ENCODE measurements at places on chromosomes 5 and 9.

GRCh38 chr9:117334101-117334500, 80.8 kb downstream of the ASTN2 start:
- DNase-seq, result no peak

GRCh38 chr9:18666986-18667772, 193.2 kb downstream of the ADAMTSL1 start:
- DNase-seq, result no peak

DNA sequence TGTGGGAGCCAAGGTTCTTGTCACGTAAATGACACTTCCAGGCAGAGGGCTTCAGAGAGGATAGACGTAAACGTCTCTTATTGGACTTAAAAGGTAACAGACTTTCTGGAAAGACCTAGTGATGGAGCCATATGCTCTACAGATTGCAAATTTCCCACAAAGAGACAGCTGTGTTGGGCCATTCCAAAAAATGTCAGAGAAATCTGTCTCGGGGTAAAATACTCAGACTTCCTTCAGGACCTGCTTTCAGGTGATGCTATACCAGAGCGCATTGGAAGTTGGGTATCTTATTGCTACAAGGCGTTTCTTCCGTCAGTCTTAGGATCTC, 29.2 kb downstream of the PROP1 start:
- DNase-seq, result no peak

GRCh38 chr5:10502130-10502529, 60.5 kb downstream of the ROPN1L start:
- DNase-seq, result no peak

DNA sequence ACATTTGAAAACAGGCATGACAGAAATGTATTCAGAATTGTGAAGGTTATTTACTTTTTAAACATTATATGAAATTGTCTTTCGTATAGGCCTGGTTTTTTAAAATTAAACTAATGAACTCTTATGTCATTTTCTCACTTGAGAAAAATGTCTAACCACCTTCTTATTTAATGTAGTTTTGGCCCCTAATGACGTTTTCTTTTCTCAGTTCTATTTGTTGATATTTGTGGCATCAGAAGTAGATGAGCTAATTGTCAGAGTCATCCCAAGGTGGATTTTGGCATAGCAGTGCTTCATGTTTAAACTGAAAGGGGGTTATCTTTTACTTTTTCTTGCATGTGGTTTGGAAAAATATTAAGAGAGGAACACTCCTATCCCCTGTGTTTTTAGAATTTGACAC, 28.2 kb downstream of the TGFBR1 start:
- DNase-seq, result no peak

- DNase-seq, result no peak
Measured at GRCh38 chr9:89212171-89212570, 33.6 kb upstream of the SHC3 start.

DNA sequence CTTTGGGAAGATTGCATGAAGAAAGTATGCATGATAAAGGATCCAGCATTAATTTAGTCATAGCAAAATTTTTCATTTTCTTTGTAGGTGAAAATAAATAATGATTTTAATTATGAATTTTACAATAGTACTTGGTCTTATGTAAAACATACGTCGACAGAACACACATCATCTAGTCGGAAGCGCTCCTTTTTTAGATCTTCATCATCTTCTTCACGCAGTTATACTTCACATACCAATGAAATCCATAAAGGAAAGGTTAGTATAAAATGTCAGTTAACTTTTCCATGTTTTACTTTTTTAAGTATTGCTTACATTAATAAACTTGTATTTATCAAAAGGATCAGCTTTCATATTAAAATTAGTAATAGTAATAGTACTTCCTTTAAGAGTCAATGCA, 35.8 kb downstream of the C7 start:
- DNase-seq, result no peak

DNA sequence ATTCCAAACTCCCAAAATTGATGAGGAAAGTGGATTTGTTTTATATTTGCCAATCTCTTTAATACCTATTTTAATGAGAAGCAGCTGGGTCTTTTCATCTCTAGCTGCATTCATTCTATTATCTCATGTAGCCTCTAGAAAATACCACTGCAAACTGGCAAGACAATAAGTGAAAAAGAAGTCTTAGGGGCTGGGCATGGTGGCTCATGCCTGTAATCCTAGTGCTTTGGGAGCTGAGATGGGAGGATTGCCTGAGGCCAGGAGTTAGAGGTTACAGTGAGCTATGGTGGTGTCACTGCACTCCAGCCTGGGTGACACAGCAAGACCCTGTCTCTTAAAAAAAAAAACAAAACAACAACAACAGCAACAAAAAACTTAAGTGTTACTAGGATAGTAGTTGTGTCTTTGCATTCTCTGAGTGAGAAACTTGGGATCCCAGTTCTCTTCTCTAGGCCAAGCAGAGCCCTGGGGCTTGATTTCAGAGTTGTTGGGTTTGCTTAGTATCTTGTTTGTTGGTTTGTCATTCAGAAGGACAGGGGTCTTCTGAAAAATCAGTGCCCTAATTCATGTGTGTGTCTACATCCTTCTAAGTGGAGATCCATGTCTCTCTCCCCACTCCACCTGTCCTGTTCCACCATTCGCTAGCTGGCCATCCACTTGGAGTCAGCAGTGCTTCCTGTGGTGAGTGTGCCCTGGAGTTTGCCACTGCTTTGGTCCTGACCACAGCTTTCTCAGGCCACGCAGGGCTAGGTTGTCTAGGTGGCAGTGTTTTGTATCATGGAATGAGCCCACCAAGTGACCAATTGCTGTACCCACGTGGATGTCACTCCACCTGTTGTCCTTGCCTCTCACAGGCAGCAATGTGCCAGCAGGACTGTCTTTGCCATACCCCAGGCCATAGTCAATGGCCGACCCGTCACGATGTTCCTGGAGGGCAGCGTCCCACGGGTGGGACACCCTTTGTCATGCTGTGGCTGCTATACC, 19.5 kb downstream of the MARCHF6 start:
- no peak for DNase-seq

DNA sequence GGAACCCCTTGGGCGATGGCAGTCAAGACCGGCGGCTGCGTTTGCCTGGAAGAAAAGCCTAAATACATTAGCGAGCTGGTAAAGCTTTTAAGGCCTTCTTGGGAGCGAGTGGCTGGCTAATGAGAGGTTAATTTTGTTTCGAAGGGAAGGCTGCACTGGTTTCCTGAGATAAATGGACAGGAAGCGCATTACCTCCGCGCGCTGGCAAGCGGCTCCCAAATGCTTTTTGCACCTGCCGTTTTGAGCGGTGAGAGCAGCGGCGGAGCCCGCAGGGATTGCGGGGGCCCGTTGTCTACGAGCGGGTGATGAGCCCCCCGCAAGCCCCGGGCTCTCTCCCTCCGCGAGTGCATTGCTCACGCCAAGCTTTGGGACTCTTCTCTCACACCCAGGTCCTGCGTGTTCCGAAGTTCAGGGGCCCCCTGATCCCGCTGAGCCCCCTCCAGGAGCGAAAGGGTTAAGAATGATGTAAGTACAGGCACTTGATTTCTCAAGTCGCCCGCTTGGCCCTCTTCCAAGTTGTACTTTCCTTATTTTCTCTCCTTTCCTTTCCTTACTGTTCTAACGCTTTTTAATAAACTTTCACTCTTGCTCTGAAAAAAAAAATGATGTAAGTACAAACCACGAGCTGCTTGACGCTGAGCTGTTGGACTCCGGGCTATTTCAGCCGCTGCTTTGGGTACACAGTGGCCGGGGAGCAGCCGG, 3.1 kb upstream of the RGMB start:
- no peak for DNase-seq

DNA sequence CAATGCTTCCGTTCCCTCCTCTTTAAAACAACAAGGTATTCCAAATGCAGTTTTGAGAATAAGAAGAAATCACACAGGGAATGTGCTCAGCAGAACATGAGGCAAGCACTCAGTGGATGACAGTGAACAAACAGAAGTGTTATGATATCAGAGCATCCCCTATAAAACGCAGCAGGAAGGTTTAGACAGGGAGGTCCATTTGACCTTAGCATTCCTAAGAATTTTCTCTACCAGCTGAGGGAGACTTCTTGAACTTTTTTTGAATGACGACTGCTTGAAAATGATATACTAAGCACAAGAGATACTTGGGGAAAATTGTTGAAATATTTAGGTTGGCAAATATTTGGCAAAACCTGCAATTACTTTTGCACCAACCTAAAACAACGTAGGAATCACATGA, 3.9 kb downstream of the AMACR start:
- DNase-seq, result no peak

- no peak for DNase-seq
Measured at GRCh38 chr5:128684961-128685360, 146.9 kb upstream of the FBN2 start.

DNA sequence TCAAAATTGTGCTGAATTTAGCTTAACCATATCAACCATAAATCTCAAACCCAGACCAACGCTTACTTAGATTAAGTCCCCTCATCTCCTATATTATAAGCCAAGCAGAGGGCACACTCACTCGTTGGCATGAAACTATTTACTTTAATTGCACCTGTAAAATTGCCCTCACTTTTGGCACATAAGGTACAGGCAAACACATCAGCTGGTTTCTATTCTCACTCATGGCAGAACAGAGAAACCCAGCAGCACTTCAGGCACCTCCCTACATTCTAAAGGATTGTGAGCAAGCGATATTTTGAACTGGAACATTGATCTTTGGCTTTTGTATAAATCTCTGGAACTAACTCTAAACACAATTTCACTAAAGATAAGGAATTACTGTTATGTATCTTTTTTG, 845.6 kb upstream of the CDH6 start:
- DNase-seq, result no peak

DNA sequence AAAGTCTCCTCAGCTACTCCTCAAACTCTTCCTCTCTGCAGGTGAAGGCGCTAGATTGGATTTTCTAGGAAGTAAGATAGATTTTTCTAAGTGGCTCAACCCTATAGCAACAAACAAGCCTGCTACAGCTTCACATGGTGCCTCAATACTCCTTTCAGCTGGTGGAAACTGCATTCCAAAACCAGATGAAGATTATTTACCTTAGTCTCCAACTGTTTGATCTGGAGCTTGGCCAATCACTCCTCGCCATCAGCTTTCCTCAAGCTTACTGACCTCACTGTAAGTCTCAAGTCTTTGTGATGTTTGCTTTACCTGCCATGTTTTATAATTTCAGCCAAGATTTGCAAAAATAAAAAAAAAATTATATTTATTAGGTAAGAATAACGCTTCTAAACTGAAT, 622.4 kb downstream of the CHSY3 start:
- DNase-seq, result no peak

- no peak for DNase-seq
Measured at GRCh38 chr5:11007269-11007870, 246.3 kb upstream of the DAP start.

DNA sequence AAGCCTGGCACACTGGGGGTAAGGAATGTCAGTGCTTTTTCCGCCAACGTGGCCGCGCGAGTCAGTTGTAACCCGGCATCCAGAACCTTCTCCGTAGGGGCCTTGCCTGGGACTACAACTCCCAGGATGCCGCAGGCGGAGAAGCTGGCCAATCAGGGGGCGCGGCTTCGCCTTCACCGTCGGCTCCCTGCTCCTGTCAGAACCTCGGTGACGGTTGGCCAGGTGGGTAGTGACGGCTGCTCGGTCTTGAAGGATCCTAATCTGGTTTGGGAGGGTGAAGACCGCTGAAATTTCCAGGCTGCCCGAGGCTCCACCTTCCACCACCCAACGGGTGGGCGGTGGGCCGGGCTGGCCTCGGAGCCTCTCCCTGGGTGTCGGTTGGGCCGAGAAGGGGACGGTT, at the start of gene C5orf58:
Gene C5orf58 (plus strand): TSS at position 200 of the 400 bp plus-strand sequence. CDS start 1,992 bp downstream, outside the sequence.
- DNase-seq, result no peak

- DNase-seq, result no peak
Measured at GRCh38 chr5:96880444-96881164, 4.3 kb downstream of the ERAP2 start.

- no peak for DNase-seq
Measured at GRCh38 chr9:124297551-124297901, 39.8 kb downstream of the NEK6 start.

DNA sequence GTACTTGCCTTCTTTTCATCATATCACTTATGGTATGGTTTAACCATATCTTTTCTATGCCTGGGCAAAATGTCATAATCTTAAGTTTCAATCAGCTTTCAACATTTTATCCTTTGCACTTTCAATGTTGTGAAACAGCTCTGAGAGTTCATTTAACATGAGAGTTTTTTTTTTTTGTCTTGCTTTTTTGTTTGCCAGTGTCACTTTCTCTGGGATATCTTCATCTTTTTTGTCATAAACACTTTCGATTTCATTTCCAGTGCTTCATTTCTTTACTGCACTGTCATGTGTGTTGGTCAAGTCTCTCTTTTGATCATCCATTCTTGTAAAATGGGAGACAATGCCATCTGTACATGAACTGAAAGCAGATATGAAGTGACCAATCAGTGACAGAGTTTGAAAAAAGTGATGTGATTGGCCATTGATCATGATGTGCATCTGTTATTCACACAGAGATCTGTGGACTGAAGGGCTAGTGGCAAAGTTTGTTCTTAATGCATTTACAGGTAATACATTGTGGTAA, 7.5 kb upstream of the POU5F2 start:
- no peak for DNase-seq

DNA sequence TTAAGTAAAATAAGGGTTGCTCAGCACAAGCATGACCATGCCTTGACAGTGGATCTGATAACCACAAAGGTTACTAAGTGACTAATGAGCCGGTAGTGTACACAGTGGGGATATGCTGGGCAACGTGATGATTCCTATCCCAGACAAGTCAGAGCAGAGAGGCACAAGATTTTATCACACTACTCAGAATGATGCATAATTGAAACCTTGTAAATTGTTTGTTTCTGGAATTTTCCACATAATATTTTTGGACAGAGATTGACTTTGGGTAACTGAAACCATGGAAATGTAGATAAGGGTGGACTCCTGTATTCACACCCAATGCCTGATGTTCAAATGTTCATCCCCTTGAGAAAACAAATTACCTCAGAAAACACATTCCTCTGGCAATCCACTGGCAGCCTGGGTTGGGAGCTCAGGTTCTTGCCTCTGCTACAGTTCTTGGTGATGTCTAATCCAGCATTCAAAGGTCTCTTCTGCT, 16.2 kb upstream of the ERAP1 start:
- no peak for DNase-seq

GRCh38 chr9:12849486-12850003, 74.7 kb downstream of the LURAP1L start:
- DNase-seq, result no peak

GRCh38 chr5:78630047-78630446, 18.5 kb downstream of the LHFPL2 start:
- no peak for DNase-seq

GRCh38 chr5:126462239-126463014, 39.2 kb downstream of the GRAMD2B start:
- DNase-seq, result no peak

- DNase-seq, result no peak
Measured at GRCh38 chr5:118863345-118863744, 125.0 kb downstream of the DTWD2 start.

GRCh38 chr5:114434396-114435219, 72.7 kb downstream of the KCNN2 start:
- no peak for DNase-seq
